Activated CD4-positive, alpha-beta T cell treated with anti-CD3 and anti-CD28 coated beads, Interleukin-10, Interleukin-2, amounts not matched to agents 100 ng/mL and 50 ng/mL, durations not matched to agents 16 hours and 8 hours (primary cell): ENCODE measurements at places on chromosomes 1 and 21.

DNA sequence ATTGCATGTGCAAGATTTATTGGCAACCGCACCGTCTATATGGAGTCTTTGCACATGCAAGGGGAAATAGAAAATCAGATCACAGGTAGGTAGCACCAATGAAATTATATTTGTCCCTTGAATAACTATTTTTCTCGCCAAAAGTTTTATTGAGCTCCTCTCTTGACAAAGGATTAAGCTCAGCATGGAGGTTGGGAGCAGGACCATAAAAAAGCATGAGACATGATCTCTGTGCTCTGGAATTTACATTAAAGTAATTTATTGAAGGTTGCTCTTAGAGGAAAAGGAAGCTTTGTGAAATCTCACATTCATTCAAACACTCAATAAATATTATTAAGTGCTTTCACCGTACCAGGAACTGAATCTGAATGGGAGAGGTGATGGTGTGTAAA lies 66.0 kb upstream of the UBE2U start:
- DNase-seq: no peak

DNA sequence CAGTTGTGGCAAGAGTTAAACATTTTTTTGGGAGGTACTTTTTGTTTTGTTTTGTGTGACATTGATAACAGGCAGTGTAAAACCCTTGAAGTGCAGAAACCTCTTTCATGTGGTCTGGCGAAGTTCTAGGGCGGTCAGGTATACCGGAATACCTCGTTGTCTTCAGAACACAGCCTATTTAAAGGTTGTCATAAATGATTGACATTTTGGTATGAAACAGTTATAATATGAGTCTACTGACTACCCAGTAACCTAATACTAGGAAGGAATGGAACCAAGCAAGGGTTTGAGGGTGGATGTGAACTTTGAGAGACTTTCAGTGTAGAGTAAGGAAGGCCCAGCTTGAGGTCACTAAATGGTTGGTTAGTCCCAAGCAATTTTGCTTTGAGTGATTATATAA lies 40.5 kb downstream of the PATJ start:
- DNase-seq: peak; percentile 68

DNA sequence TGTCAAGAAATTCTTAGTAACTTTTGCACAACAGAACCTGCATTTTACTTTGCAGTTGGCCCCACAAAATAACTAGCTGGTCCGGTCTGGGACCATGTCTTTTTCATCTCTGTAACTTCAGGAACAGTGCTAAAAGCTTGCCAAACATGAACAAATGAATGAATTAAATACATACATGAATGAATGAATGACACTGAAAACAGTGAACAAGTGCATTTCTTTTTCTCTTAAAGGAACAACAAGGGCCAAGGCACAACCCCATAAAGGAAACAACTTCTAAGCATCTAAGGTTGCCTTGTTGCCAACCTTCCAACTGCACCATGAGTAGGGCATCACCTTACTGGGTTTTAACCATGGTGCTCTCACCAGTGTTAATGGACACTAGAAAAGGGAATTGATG lies 534.4 kb upstream of the PKN2 start:
- no peak for DNase-seq

DNA sequence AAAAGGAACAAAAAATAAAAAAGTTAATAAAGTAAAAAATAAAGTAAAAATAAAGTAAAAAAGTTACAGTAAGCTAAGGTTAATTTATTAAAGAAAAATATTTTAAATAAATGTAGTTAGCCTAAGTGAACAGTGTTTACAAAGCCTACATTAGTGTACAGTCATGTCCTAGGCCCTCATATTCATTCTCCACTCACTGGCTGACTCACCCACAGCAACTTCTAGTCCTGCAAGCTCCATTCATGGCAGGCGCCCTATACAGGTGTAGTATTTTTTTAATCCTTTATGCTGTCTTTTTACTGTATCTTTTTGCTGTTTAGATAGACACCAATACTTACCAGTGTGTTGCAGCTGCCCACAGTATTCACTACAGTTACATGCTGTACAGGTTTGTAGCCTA lies 12.4 kb downstream of the ADAR start:
- DNase-seq: no peak

GRCh38 chr1:234529095-234529949 lies 50.3 kb upstream of the TARBP1 start:
- no peak for DNase-seq

DNA sequence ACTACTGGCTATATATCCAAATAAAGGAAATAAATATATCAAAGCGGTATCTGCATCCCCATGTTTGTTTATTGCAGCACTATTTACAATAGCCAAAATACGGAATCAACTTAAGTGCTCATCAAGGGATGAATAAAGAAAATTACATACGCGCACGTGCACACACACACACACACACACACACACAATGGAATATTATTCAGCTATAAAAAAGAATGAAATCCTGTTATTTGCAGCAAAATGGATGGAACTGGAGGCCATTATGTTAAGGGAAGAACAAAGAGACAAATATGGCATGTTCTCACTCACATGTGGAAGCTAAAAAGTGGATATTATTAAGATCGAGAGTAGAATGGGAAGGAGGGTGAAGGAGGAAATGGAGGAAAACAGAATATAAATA lies 20.2 kb downstream of the COPA start:
- DNase-seq: no peak

DNA sequence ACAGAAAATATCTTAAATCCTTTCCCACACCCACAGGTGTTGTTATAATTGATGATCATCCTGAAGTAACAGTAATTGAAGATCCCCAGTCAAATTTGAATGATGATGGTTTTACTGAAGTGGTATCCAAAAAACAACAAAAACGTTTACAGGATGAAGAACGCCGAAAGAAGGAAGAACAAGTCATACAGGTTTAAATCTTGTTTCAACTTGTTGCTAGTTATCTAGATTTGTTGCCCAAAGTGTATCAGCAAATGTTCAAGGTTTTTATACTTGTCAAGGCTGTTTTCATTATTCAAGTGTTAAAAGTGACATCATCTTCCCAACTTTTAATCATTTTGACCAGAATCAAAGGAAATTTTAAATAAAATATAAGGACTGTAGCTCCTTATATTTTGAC lies 64.7 kb downstream of the PRRC2C start:
- DNase-seq: no peak

GRCh38 chr1:118147522-118147921 lies 37.5 kb downstream of the SPAG17 start:
- DNase-seq: no peak

DNA sequence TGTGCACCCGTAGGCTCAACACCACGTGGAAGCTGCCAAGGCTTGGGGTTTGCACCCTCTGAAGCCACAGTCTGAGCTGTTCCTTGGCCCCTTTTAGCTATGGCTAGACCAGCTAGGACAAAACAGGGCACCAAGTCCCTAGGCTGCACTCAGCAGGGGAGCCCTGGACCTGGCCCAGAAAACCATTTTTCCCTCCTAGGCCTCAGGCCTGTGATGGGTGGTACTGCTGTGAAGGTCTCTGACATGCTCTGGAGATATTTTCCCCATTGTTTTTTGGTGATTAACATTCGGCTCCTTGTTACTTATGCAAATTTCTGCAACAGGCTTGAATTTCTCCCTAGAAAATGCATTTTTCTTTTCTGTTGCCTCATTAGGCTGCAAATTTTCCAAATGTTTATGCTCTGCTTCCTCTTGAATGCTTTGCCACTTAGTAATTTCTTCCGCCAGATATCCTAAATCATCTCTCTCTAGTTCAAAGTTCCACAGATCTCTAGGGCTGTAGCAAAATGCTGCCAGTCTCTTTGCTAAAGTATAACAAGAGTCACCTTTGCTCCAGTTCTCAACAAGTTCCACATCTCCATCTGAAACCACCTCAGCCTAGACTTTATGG lies 69.0 kb upstream of the KRTAP19-8 start:
- DNase-seq: no peak

DNA sequence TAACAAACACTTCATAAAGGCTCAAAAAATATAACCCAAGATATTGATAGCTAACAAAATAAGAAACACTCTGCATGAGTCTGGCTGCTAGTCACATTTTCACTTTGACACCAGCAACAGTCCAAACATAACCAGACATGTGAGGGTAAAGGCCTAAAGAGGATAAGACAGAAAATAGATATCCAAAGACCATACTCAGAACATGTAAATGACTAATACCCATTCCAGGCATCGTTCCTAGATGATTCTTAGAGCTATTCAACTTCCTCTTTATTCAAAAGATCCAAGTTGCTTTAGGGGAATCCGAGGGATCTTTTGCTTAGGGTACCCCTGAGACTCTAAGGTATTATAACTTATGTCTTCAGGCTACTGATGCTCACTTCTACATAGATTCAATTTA lies 5.1 kb downstream of the COL24A1 start:
- no peak for DNase-seq

- DNase-seq: no peak
These were observed 18.6 kb downstream of the SPOCD1 start for GRCh38 chr1:31797216-31797615.

- DNase-seq: no peak
These were observed 61.2 kb upstream of the VTCN1 start for GRCh38 chr1:117271959-117272358.

DNA sequence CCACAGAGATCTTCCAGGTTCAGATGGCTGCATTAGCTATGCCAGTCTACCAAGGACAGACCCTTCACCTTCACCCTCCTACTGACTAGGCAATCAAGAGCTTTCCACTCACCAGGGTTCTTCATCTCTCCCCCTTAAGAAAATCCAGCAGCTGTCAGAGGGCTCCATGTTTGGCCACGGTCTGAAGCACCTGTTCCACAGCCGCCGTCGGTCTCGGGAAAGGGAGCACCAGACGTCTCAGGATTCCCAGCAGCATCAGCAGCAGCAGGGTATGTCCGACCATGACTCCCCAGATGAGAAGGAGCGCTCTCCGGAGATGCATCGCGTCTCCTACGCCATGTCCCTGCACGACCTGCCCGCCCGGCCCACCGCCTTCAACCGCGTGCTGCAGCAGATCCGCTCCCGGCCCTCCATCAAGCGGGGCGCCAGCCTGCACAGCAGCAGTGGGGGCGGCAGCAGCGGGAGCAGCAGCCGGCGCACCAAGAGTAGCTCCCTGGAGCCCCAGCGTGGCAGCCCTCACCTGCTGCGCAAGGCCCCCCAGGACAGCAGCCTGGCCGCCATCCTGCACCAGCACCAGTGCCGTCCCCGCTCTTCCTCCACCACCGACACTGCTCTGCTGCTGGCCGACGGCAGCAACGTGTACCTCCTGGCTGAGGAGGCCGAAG lies 13.8 kb downstream of the TMCC2 start:
- DNase-seq: no peak

DNA sequence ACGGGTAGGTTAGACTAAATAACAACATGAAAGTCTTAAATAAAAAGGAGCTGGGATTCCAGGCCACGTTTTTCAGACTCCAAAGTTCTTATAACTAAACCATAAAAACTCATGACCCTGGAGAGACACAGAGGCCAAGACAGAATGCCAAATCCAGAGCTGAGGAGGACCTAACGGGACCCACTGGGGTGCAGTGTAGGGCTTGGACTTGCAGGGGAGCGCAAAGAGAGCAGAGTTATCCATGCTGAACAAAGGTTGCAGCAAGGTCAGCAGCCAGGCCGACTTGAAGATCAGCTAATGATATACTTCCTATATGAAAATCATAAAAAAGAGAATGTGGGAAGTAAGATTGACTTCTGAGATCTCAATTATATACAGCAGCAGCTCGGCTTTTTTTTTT lies 237.1 kb downstream of the TM2D1 start:
- DNase-seq: no peak

- DNase-seq: no peak
These were observed 48.0 kb upstream of the FOXD3 start for GRCh38 chr1:63274371-63274770.

GRCh38 chr1:104629589-104629988 lies 879.9 kb downstream of the AMY1C start:
- DNase-seq: no peak

DNA sequence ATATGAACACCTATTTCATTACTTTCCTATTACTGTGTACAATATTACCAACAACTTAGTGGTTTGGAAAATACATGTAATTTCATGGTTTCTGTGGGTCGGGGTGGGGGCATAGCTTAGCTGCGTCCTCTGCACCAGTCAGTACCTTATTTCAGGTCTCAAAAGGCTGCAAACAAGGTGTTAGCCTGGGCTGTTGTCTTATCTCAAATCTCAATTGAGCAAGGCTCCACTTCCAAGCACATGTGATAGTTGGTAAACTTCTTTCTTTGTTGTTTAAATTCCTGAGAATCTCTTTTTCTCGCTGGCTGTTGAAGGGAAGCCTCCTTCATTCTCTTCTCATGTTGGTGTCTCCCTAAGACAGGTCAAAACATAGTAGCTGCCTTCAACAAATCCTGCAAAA lies 485.4 kb downstream of the AMY1C start:
- DNase-seq: no peak

- no peak for DNase-seq
These were observed 44.2 kb downstream of the SLC19A1 start for GRCh38 chr21:45497846-45498645.

DNA sequence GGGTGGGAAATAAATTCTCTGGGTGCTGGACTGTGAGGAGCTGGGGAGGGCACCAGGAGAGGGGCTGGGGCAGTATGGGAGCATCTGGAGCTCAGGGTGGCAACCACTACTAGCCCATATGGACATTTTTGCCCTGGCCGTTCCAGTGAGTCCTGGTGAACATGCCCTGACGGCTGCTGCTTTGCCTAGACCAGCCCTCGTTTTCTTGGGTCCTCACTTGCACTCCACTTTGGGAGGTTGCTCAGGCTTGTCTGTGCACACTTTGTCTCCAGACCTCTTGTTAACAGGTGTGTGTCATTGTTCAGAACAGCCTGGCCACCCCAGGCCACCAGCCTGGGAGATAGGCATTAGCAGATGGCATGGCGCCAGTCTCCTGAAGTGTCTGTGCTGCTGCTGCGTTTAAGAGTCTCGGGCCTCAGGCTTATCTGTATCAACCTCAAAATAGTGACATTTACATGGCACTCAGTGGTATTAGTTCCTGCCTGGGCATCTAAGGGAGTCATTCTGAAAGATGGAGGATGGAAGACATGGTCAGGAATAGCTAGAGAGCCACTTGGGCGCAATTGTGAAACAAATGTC lies 190.5 kb downstream of the PTPRU start:
- no peak for DNase-seq

DNA sequence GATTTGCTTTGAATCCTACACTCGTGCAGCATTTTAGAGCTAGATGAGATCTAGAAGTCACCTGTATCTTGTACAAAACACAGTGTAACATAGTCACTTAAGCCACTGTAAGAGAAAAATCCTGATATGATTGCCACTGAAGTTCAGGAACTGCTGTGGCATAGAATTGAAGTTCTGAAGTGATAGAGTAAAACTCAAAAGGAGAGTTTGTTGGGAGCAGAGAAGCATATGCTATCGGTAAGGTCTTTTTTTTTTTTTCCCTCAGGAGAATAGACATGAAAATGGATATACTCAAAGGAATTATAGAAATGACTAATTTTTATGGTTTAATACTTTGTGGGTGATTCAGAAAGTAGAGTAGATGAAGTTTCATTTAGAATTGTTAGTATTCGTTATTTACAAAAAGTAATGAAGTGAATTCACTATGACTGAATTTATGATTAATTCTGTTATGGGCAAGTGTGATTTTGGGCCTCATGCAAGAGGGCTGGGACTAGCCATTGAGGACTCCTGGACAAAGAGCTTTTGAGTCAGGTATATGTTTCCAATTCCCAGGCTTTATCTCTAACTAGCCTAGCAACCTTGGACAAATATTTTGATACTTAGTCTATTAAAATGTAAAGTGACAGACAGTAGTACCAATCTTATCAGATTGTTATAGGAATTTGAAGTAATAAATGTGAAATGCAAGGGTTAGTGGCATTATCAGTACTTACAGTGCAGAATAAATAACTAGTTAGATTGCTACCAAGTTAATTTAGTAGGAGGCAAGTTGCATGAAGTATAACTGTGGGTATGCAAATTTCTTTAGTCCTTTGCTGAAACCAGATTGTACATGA lies 3.1 kb downstream of the KCTD3 start:
- peak; percentile 27 for DNase-seq
